ENCODE measurements at places on chromosomes 1 and 21.

GRCh38 chr1:210244746-210245367 lies 12.3 kb downstream of the SERTAD4 start:
- no peak for DNase-seq

GRCh38 chr21:32108566-32108965 lies 170.3 kb downstream of the MIS18A start:
- no peak for DNase-seq

- DNase-seq, result no peak
These were observed 117.3 kb downstream of the PSMG1 start for GRCh38 chr21:39065917-39066316.

- DNase-seq, result no peak
These were observed 21.0 kb upstream of the FUCA1 start for GRCh38 chr1:23889074-23889473.

DNA sequence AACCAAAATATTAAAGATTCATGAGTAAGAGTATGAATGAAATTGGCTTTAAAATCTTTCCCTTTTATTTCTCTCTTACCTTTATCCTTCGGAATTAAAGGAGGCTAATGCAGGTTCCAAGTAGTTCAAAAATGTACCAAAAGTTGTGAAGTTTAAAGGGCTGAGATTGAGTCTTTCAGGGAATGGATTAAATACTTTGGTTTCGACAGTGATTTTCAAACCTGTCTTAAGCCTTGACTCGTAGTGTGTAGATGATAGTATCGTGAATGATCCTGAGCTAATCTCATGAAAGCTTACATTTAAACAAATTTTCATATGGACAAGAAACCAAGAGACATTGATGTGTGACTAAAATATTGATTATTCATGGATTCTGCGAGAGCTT lies 66.9 kb downstream of the DYRK1A start:
- DNase-seq, result no peak

GRCh38 chr1:9840176-9840575 lies 16.4 kb upstream of the CLSTN1 start:
- no peak for DNase-seq

- no peak for DNase-seq
These were observed 61.8 kb downstream of the PLPP3 start for GRCh38 chr1:56517404-56518130.

GRCh38 chr1:151626740-151627334 lies 15.0 kb downstream of the SNX27 start:
- DNase-seq, result no peak

DNA sequence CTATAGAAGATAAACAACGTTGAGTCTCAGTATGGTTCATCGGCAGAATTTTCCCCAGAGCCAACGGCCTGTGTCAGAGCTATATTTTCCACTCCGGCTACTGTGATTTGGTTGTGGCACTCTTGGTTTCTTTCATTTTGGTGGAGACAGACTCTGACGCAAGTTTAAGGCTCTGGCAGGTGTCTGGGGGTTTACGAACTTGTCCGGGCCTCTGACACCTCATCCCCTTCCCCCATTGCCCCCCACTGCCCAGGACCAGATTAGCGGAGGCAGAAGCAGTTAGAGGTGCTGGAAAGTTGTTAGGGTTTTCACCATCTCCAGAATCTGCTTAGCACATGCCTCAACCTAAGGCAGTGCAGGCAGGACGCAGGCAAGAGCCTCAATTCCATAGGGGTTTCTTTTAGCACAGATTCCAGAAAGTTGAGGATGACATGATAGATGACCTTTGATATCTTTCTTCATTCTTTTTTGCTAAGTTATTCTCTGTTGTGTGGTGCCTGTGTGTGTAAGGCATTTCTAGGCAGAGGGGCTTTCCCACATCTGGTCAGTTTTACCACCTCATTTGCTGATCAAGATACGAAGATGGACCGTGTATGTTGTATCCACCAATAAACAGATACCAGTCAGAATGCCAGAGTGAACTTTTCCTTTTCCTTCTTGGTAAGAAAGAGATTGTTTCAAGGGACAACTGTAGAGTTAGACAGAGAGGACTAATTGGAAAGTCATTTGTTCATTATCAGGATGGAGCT lies 18.4 kb upstream of the IL10 start:
- no peak for DNase-seq

DNA sequence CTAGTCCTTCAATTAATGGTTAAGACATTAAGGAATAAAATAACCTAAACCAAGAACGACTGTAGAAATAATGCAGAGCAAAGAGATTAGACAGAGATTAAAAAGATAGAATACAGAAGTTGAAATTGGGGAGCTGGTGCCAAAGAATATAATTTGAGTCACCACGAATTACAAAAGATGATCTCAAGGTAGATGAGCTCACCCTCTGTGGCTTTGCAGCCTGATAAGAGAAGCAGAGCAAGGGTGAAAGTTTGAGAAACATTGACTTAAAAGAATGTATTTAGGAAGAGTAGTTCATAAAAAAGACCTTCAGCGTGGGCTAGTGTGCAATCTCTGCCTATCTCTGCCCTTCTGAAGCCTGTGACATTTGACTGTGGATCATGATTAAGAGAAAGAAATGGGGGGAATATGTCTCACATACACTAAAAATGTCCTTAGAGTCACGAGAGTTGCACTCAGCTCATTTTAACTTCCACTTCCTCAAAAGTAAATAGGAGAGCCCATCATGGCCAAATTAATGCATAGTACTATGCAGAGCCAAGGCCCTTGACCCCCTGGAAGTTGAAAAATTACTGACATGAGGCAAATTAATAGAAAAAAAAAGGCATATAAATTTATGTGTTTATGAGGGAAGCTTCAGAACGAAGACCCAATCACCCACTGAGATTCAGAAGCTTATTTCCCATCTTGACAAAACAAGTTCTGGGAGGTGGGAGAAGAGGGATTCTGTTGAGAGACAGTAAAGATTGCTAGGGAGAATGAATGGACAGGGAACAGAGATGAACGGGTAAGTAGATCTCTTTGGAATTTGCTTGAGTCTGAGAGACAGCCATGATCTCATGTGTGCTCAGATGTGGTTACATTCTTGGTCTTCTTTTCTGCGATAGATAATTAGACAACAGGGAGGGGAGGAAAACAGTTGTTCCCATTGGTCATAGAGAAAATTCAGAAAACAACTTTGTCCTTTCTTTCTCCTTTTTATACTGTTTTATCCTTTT lies 395.4 kb upstream of the LRRC7 start:
- DNase-seq, result no peak

DNA sequence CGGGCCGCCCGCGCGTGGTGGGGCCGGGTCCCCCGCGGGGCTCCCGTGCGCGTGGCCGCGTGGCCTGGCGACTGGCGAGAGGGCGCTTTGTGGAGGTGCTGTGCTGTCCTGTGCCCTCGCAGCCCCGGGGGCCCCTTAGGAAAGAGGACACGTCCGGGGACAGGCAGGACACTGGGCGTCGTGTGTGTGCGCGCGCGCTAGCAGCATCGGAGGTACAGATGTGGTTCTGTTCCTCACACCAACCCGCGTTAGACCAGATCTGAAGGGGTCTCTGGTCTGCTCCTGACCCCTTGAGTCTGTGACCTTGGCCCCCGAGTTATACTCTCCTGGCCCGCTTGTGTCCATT lies 489 bp downstream of the ACTN2 start:
- DNase-seq, result no peak

- DNase-seq, result no peak
These were observed 61.9 kb upstream of the GJA5 start for GRCh38 chr1:147822292-147822691.

GRCh38 chr21:29287383-29287782 lies 11.3 kb upstream of the BACH1 start:
- no peak for DNase-seq

All from NCI-H2107 (cell line).